Thymus (tissue), 14 donors: ENCODE measurements at places on chromosomes 4 and X.

DNA sequence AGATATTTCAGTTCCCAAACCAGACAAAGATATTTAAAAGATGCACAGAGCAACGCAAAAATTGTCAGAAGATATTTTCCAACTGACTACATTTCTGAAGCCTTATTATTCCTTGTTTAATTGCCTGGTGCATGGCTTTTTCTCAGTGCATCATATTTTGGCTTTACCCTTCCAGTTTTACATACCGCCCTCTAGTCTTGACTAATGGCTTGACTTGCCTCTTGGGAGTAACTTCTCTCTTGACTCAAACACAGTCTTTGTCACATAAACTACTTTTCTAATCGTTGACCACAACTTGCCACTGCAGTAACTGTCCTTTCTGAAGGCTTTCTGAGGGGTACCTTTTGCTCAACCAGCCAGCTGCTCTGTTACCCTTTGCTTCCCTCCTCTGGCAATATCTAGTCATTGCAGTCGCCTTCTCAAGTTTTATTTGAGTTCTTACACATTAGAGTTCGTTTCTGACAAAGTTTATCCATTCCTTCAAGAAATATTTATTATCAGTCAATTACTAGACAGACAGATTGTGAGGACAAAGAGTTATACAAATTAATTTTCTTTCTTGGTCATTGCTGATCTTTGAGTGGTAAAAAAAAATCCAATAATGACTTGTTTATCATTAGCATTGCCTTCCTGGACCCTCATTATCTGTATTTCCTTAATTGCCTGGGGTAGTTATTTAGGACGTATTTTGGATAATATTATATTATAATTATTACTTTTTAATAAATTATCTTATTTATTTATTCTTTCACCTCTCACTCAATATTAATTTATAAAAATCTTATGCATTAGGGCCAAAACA, 506.9 kb upstream of the PCDH10 start:
- no peaks in the 10 kb centered on the region for H3K27me3 ChIP-seq
- H3K36me3 ChIP-seq = no peaks in the 10 kb centered on the region
- H3K27ac ChIP-seq = no peak overlapping the region
- H3K4me3 ChIP-seq = no peak overlapping the region
- no peaks in the 10 kb centered on the region for H3K4me1 ChIP-seq

DNA sequence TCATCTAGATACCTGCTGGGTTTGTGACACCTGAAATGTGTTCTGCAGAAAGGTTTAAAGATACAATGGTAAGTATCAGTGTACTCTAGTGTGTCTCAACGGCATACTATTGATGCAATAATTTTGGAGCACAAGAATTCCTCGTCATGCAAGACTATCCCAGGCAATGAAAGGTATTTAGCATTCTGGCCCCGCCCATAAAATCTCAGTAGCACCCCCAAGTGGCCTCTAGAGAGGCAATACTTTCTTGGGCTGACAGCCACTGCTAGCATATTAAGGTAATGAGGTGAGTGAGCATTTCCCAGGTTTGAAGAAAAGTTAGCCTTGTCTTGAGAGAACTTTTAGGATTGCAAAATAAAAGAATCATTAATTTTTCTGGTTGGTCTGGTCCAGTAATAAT, 24.0 kb downstream of the TAB3 start:
- H3K4me3 ChIP-seq = no peak overlapping the region
- no peaks in the 10 kb centered on the region for H3K4me1 ChIP-seq
- DNase-seq = no peak
- H3K36me3 ChIP-seq = no peaks in the 10 kb centered on the region

GRCh38 chr4:94639298-94639697, 118.5 kb upstream of the BMPR1B start:
- no peak overlapping the region for H3K4me3 ChIP-seq
- no peaks in the 10 kb centered on the region for H3K27me3 ChIP-seq
- no peaks in the 10 kb centered on the region for H3K4me1 ChIP-seq
- no peak overlapping the region for H3K27ac ChIP-seq
- no peaks in the 10 kb centered on the region for H3K36me3 ChIP-seq
- no peak for DNase-seq

- H3K27me3 ChIP-seq = no peaks in the 10 kb centered on the region
- H3K27ac ChIP-seq = no peak overlapping the region
- DNase-seq = no peak
- no peaks in the 10 kb centered on the region for H3K36me3 ChIP-seq
- H3K4me3 ChIP-seq = no peak overlapping the region
- H3K4me1 ChIP-seq = no peaks in the 10 kb centered on the region
Observed at GRCh38 chrX:47864300-47864699, 27.6 kb downstream of the ZNF81 start.

- H3K36me3 ChIP-seq = no peaks in the 10 kb centered on the region
- no peak overlapping the region for H3K4me3 ChIP-seq
- no peak for DNase-seq
- H3K27me3 ChIP-seq = no peaks in the 10 kb centered on the region
- no peak overlapping the region for H3K27ac ChIP-seq
Observed at GRCh38 chr4:79364061-79364460, 38.2 kb upstream of the NAA11 start.
